Upper lobe of right lung (tissue), 1 donor: ENCODE measurements at places on chromosomes 16 and 17.
A peak's percentile ranks its signal among the peaks of the same experiment; 100 is the strongest.

DNA sequence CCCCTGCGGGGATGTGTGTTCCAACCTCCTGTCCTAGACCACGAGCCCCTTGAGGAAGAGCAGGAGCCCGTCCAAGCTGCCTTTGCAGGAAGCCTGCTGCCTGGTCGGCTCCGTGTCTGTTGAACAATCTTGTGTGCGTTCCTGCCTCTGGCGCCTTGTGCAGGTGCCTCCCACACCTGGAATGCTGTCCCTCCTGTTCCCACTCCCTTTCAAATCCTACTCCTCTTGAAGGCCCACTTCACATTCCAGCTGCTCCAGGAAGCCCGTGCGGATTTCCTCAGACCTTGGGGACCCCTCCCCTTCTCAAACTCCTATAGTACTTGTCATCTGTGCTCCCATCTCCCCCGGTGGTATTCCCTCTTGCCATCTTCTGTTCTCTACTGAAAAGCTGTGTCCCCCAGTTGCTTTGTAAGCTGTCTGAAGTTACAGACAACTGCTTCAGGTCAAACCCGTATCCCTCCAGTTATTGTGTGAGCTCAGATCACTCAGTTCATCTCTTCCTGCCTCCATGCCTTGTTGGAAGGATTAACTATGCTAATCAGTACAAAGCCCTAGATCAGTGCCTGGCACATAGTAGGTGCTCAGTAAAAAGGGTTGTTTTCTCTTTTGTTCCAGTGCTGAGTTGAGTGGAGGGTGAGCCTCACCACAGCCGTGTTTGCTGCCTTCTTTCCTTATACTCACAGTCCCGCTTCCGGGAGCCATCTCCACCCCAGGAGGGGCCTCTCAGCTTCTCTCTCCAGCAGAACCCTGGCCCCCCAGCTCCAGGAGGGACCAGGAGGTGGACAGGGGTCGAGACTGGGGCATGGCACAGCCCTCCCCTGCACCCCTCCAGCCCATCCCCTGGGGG, 241.8 kb upstream of the CIBAR2 start:
- peak; percentile 83 for DNase-seq

- no peak for DNase-seq
Observed at GRCh38 chr17:63075969-63076368, 109.9 kb downstream of the TANC2 start.

DNA sequence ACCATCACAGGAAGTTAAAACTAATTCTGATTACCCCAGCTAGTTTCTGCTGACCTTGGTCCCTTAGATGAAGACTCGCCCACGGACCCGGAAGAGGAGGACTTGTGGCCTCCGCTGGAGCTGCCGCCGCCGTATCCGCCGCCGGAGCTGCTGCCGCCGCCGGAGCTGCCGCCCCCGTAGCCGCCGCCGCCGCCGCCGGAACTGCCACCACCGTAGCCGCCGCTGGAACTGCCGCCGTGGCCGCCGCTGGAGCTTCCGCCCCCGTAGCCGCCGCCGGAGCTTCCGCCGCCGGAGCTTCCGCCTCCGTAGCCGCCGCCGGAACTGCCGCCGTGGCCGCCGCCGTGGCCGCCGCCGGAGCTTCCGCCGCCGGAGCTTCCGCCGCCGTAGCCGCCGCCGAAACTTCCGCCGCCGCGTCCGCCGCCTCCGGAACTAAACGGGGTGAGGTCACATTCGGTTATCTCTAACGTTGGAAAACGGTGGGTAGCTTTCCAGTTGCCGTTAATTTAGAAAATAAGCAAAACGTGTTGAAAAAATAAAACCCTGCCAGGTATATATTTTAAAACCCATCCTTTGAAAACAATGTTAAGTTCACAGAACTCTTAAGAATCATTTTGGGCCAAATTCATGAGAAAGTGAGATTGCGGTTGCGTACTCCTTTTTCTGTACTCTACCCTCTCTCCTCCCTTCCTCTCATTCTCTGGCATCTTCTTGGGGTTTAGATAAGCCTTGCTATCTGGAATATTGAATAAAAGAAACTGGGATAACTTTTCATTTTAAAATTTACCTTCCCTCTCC, 3.5 kb downstream of the KRT10 start:
- DNase-seq: peak; percentile 91

- DNase-seq: no peak
Observed at GRCh38 chr17:82822281-82822680, 17.5 kb downstream of the ZNF750 start.

DNA sequence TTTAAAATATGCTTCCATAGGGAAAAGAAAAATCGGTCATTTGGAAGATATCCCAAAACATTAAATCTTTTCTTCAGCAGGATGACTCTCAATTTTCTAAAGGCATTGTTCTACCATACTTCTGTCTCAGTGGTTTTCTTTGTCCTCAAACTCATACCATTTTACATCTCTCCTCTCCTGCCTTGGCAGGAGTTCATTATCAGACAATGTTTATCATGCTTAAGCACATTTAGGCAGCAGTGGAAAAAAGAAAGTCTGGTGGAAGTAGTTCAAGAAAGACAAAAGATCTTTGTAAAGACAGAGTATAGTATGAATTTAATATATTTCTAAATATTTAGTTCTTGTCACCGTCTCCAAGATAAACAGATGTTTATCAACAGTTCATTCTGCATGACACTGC, 68.2 kb downstream of the CDK12 start:
- DNase-seq: no peak

GRCh38 chr17:56979091-56979480, 1.2 kb downstream of the SCPEP1 start:
- no peak for DNase-seq

- no peak for DNase-seq
Observed at GRCh38 chr17:37284191-37284590, 91.6 kb upstream of the C17orf78 start.

- DNase-seq: no peak
Observed at GRCh38 chr17:58150394-58150793, 2.2 kb downstream of the OR4D1 start.
